Mucosa of gallbladder (tissue), 1 donor: ENCODE measurements at places on chromosomes 12 and 14.

DNA sequence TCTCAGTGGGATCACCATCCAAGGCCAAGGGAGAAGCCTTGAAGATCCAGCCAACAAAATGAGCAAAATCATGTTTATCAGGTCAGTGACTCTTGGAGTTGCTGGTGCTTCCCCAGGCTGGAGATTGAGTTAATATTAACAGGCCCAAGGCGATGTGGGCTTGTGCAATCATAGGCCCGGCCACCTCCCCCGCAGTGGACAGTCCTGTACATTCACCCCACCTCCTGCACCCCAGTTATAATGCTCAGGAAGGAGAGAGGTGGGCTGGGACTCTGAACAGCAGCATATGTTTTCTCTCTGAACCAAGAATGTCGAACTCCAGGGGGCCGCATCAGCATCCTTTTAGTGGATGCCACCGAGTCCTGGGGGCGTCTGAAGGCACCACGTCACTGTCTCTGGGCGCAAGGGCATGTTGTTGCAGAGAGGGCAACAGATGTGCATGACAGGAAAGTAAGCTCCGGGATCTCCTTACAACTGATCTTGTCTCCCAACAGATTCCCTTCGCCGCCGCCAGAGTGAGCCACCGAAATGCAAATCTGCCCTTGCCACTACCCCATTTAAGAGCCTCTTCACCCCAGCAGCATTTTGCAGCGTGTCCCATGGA lies 32.2 kb upstream of the SERPINA6 start:
- peak; percentile 50 for DNase-seq

DNA sequence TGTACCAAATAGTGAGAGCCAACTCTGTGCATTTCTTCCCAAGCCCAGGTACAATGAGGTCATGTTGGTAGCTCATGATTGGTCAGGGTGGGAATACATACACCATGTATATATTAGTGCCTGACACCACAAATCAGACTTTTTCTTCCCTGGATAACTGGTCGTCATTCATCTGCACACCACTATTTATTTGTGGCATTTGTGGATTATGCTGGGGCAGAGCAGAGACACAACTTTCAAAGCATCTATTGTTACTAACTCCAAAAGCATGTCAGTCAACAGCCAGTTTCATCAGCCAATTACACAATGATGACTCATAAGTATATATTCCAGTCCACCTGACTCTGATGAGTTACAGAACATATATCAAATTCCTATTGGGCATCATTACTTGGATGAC lies 181.7 kb downstream of the ADAMTS20 start:
- no peak for DNase-seq

- DNase-seq, result no peak
Observed at GRCh38 chr14:68248481-68249255, 429.1 kb downstream of the RAD51B start.

- DNase-seq, result no peak
Observed at GRCh38 chr12:1507308-1507707, 87.1 kb downstream of the FBXL14 start.

DNA sequence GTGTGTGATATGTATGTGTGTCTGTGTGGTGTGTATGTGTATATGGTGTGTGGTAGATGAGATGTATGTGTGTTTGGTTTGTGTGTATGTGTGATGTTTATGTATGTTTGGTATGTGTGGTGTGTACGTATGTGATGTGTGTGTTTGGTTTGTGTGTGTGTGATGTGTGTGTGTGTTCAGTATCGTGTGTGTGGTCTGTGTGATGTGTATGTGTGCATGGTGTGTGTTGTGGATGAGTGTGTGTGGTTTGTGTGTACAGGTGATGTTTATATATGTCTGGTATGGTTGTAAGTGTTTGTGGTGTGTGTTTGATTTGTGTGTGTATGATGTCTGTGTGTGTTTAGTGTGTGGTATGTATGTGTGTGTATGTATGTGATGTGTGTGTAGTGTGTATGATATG lies 199.4 kb downstream of the SUDS3 start:
- no peak for DNase-seq
